ENCODE measurements at places on chromosomes 1 and 21. TPM values are rescaled to one million over a fixed set of nuclear protein-coding genes. Genes with fewer than 3 reads are reported as not detected.
A peak's percentile ranks its signal among the peaks of the same experiment; 100 is the strongest.

The MMP23B gene
- 78.5 TPM for total RNA-seq

The ACBD3 gene
- total RNA-seq, result 44.0 TPM

The MAN1C1 gene
- 29.4 TPM for total RNA-seq

The CHI3L1 gene
- total RNA-seq, result 30.3 TPM

The SLC37A1 gene
- total RNA-seq, result 6.0 TPM

GRCh38 chr1:55468142-55468795, 253.1 kb upstream of the USP24 start:
- no peak for DNase-seq

GRCh38 chr1:11341901-11342552, 69.0 kb downstream of the UBIAD1 start:
- DNase-seq, result no peak

GRCh38 chr1:22652881-22653316, at the start of gene C1QB:
TSS of gene C1QB (plus strand) at chr1:22653236. CDS start at chr1:22659463, 6,227 bp downstream.
- DNase-seq, result peak; percentile 89

DNA sequence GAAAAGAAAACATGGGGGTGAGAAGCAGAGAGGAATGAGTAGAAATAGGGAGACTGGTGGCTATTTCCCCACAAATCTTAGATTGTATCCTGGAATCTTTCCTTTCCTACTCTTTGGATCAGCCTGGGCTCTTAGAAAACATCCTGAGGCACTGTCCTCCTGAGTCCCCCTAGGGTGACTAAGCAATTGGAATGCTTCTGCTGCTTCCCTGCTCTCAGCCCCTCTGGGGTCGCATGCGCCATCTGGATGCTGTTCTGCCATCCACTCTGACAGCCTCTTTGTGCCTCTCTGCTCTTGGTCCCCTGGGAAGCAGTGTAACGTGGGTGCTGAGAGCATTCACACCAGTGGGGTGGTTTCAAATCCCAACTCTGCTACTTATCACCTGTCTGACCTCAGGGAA, 443.0 kb downstream of the SIPA1L2 start:
- DNase-seq, result no peak

DNA sequence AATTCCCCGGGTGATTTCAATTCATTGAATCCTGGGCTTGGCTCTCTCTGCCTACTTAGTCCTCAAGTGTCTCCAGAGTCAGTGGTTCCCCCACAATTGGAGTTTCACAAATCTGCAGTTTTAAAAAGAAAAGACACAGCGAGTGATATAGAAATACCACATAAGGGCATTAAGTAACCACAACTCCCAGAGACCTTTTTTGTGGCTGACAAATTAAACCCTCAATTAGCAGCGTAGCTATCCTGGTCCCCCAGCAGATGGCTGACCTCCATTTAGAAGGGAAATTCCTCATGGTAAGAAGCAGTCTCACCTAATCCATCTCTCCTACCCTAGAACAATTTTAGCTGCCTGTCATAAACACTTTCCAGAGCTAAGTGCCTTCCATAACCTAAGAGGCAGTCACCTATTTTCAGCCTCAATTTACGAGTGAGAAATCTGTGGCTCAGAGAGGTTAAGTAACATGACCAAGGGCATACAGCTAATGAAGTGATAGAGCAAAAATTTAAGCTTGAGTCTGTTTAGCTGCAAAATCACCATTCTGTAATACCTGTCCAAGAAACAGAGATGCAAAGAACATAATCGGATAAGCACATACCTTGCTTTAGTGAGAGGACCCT, 56.0 kb upstream of the NBPF3 start:
- no peak for DNase-seq

DNA sequence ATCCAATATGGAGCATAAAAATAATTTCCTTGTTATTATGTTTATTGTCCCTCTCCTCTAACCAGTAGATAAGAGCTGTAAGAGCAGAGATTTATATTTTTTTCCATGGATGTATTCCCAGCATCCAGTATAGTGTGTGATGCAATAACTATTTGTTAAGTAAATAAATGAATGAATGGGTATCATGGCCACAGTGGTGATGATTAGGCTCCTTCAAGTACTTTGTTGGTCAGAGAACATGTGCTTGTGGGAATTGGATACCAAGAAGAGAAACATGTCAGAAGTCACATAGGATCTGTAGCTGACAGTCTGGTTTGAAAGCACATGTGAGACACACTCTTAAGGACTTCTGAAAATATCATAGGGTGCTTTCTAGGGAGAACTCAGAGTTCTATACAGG, 588.5 kb downstream of the AGBL4 start:
- no peak for DNase-seq

- no peak for DNase-seq
These were observed 78.8 kb upstream of the NR5A2 start for GRCh38 chr1:199948587-199949280.

- no peak for DNase-seq
These were observed 349.0 kb upstream of the NCAM2 start for GRCh38 chr21:20649231-20649630.

DNA sequence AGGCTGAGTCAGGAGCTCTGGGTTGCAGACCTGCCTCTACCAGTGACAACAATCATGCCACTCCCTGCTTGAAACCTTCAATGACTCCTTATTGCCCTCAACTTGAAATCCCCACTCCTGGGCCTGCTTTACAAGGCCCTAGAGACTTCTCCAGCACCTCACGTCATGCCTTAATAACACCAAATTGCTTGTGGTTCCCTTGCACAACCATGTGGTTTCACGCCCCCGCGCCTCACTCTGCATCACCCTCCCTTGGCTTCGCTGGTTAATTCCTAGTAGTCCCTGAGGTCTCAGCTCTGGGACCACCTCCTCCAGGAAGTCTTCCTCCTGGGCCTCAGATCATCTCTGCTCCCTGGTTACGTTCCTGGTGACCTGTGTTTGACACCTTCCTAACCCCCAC, 33.0 kb downstream of the EPHA2 start:
- DNase-seq, result peak; percentile 80

GRCh38 chr1:86137436-86137835, 19.1 kb downstream of the COL24A1 start:
- DNase-seq, result no peak

DNA sequence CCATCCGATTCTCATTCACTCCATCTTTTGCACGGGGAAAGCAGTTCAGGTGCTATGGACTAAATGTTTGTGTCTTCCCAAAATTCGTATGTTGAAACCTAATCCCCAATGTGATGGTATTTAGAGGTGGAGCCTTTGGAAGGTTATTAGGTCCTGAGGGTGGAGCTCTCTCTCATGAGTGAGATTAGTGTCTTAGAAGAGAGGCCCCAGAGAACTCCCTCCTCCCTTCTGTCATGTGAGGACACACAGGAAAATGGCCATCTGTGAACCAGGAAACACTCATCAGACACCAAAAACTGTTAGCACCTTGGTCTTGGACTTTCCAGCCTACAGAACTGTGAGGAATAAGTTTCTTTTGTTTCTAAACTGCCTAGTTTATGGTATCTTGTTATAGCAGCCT, 15.8 kb upstream of the CCDC190 start:
- no peak for DNase-seq

DNA sequence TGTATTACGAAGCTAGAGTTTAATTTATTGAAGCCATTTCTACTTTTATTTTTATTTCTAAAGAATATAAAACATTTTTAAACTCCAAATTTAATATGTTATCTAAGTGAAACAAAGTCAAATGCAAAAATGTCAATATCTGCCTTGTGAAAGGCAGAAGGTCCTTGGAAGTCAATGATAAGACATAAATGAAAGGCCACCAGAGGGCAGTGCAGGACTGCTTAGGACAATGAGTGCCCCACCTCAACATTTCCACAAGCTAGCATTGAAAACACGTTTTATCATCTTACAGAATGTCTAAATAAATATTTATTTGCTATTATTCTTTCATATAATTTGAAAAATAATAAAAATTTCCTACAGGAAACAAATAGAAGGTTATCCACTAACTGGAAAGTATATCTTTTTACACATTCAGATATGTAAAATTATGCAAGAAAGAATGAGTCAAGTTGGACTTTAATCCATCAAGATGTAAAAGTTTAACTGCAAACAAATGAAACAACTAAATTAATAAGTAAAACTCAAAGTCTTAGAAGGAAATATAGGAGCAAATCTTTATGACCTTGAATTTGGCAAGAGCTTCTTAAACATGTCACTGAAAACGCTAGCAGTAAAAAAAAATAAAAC, 140.1 kb upstream of the FMN2 start:
- DNase-seq, result no peak

DNA sequence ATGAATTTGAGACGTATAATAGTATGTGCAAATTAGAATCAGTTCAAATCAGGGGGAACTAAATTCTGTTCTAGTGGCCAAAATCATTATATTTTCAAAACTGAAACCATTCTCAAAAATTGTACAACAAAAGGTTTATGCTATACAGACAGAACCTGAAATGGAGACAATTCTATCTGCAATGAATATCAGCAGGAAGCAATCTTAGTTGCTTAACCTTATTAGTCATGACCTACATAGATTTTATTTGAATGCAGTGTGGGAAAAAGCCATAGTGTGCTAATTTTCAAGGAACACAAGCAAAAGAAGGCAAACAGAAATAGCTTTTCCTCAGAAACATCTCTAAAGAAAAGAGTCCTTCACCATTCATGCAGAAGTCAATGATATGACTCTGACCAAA, 6.5 kb downstream of the AK5 start:
- no peak for DNase-seq

DNA sequence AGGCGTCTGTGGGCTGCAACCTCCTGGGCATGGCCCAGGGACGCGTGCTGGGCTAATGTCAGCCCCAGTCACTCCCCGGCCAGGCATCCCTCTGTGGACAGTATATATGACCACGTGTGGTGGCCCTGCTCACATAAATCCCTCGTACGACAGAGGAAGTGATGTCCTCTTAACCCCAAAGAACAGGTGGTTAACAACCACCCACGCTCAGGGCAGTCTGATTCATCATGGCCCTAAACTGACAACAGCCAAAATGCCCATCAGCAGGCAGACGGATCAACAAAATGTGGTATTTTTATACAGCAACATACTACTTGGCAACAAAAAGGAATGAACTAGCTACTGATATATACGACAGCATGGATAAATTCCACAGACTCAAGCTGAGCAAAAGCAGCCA, 51.0 kb downstream of the ECE1 start:
- DNase-seq, result no peak
